ENCODE measurements at places on chromosomes 2 and 18. TPM values are rescaled to one million over a fixed set of nuclear protein-coding genes. Genes with fewer than 3 reads are reported as not detected.
A peak's percentile ranks its signal among the peaks of the same experiment; 100 is the strongest.

- peak; percentile 93 for DNase-seq
These were observed 95.0 kb downstream of the DGKD start for GRCh38 chr2:233449081-233449901.

Gene KANSL1L
- 12.2 TPM for total RNA-seq

Gene SERPINB11
- total RNA-seq: not detected

GRCh38 chr2:38747819-38748218 lies 3.3 kb downstream of the SRSF7 start:
- no peak for DNase-seq

Gene ADD2
- 0.15 TPM for total RNA-seq

- DNase-seq: no peak
These were observed 25.0 kb downstream of the WIPF1 start for GRCh38 chr2:174572556-174572955.

DNA sequence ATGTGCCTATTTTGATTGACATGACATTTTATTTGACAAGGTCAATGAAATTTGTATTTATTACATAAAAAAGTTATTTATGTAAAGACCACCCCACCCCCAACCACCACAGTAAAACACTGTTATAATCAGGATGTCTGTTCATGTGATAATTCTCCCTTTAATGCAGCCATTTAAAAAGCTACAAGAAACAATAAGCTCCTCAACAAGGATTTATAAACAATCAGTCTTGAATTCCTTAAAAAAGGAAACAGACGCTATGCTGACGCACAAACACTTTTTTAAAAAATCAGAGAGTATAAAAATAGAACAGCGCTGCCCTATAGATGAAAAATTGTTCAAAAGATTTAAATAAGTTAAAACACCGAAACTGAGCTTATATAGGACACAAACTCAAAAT lies 102.2 kb downstream of the SOS1 start:
- no peak for DNase-seq

- DNase-seq: no peak
These were observed 50.0 kb upstream of the FAHD2A start for GRCh38 chr2:95352310-95353054.

Gene DSG2
- 43.7 TPM for total RNA-seq

- no peak for DNase-seq
These were observed 100.5 kb downstream of the CABYR start for GRCh38 chr18:24239341-24239740.

GRCh38 chr2:26952374-26952773 lies 18.1 kb upstream of the MAPRE3 start:
- no peak for DNase-seq

GRCh38 chr2:233156001-233156400 lies 95.5 kb upstream of the ATG16L1 start:
- DNase-seq: no peak

Gene AOX1
- total RNA-seq: 2.0 TPM

Gene SERPINB12
- total RNA-seq: not detected

DNA sequence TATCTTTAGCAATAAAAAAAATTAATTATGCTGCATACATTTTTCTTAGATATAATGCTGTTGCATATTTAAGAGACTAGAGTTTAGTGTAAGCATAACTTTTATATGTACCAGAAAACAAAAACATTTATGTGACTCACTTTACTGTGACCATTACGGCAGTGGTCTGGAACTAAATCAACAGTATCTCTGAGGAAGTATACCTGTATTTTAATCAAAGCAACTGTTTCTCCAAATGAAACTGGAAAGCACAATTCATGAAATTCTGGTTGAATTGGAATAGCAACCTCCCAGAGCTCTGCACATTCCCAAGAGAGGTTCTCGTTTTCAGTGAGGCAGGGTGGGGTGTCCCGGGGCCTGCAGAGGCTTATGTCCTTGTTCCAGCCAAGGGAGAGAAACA lies 112.2 kb upstream of the TACR1 start:
- no peak for DNase-seq

Gene ACTR2
- 449 TPM for total RNA-seq

DNA sequence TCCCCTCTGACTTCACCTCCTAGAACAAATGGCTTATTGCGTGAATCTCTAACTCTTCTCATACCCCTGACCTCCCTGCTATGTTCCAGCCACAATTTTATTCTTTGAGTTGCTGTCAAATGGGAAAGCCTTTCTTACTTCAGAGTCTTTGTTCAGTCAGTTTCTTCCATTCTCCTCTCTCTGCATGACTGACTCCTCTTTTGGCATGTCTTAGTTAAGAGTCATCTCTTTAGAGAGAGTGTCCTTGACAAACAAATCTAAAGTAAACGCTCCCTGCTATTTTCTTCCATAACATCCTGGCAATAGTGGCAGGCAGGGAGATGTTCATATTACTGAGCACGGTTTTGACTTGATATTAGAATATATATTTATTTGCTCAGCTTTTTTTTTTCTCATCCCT lies 170.7 kb upstream of the ERBB4 start:
- no peak for DNase-seq

- no peak for DNase-seq
These were observed 5.8 kb upstream of the ONECUT2 start for GRCh38 chr18:57429167-57430078.

DNA sequence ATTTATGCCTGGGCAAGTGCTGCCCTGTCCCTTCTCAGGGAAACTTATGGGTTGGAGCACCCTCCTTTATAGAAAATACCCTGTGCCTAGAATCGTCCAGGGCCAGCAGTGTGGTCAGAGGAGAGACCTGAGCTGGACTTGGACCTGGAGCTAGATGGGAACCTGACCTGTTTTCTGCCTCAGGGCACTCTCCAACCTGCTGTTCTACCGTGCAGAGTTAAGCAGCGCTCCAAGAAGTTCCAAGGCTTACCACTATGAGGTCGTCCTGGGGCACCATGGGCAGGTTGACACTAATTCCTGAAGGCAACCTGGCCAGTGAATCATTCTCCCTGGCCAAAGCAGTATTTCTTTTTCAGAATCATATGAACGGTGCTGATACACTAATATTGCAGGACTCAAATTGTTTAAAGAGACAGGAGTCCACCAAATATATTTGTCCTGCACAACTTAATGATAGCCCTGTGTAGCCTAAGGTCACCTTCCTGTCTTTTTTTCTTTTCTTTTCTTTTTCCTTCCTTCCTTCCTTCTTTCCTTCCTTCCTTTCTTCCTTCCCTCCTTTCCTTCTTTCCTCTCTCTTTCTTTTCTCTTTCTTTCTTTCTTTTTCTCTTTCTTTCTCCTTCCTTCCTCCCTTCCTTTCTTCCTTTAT lies 455.4 kb upstream of the HNMT start:
- no peak for DNase-seq

DNA sequence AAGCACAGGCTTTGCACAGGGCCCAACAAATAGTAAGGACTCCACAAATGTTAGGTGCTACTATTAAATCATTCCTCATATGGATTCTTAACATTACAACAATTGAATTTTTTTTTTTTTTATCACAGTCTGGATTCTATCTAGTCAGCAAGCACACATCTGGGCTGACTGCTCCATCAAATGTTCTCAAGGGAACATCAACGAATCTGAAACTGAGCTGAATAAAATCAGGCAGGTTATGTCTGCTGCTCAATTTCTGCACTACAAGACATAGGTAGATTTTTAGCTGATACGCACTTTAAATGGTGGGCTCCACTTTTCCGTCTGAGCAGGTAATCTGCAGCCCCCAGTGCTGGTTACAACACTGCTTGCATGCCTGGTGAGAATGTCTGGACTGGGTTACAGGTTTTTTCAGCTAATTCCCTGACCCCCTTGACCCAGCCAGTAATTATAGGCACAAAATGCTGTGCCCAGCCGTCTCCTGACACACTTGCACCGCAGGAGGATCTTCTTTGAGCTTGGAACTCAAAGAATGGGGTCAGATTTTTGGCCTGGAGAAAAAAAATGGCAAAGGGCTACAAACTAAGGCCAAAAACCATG lies 44.6 kb downstream of the ADD2 start:
- no peak for DNase-seq
